ENCODE measurements at places on chromosomes 3 and 15. TPM values are rescaled to one million over a fixed set of nuclear protein-coding genes. Genes with fewer than 3 reads are reported as not detected.

SQOR gene
- 42.2 TPM for total RNA-seq

TFRC gene
- 195 TPM for total RNA-seq

INSYN1 gene
- not detected for total RNA-seq

PATL2 gene
- total RNA-seq, result 2.0 TPM

ALCAM gene
- total RNA-seq, result 110 TPM

MST1R gene
- 98.3 TPM for total RNA-seq

EPHA6 gene
- 1.2 TPM for total RNA-seq

GPR62 gene
- total RNA-seq, result not detected

HHLA2 gene
- not detected for total RNA-seq

RNF7 gene
- total RNA-seq, result 82.2 TPM

HRH1 gene
- 9.2 TPM for total RNA-seq

GOLGA8O gene
- total RNA-seq, result 0.28 TPM

PTH1R gene
- total RNA-seq, result not detected

EFHB gene
- 1.5 TPM for total RNA-seq

GOLGA6D gene
- not detected for total RNA-seq

AGBL1 gene
- total RNA-seq, result not detected

NOX5 gene
- 1.5 TPM for total RNA-seq

ADAMTS7 gene
- total RNA-seq, result 1.3 TPM

RPP25 gene
- 14.9 TPM for total RNA-seq

LMAN1L gene
- total RNA-seq, result not detected

ACSBG1 gene
- total RNA-seq, result 0.48 TPM

GATM gene
- 10.0 TPM for total RNA-seq

ECT2 gene
- 128 TPM for total RNA-seq

CDHR4 gene
- total RNA-seq, result 2.0 TPM

ASB14 gene
- total RNA-seq, result not detected

SH3BP5 gene
- total RNA-seq, result 39.3 TPM

Data from PC-9 (cell line).